ENCODE measurements at places on chromosomes 2 and 18. TPM values are rescaled to one million over a fixed set of nuclear protein-coding genes. Genes with fewer than 3 reads are reported as not detected.

The HDLBP gene
- polyA plus RNA-seq: 390 TPM

The PROM2 gene
- polyA plus RNA-seq: 2.0 TPM

The ID2 gene
- polyA plus RNA-seq: 449 TPM

The AQP12A gene
- 5.0 TPM for polyA plus RNA-seq

GRCh38 chr2:227152093-227152766 lies 11.8 kb downstream of the COL4A4 start:
- no peak for DNase-seq

DNA sequence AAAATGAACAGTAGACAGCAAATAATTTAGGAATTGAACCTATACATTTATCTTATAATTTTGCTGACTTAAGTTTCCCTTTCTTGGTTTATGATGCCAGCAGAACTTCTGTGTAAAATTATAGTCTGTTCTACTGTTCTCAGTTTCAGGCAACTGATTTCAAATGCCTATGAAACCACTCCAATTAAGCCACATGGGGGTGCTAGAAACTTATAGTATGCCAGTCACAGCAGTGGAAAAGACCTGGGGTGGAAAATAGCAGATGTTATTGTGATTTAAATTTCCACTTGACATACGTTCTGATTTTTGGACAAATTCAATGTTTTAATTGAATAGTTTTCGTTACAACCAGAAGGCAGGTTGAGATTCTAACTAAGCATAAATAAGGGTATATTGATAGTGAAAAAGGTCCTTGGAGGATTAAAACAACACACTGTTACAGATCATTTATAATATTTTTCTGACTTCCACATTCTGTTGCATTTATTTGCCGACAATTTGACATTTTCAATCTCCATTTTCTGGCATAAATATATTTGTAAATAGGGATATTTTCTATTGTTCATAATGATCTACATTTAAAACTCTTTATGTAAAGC lies 61.4 kb downstream of the CPS1 start:
- DNase-seq: peak; percentile 22

DNA sequence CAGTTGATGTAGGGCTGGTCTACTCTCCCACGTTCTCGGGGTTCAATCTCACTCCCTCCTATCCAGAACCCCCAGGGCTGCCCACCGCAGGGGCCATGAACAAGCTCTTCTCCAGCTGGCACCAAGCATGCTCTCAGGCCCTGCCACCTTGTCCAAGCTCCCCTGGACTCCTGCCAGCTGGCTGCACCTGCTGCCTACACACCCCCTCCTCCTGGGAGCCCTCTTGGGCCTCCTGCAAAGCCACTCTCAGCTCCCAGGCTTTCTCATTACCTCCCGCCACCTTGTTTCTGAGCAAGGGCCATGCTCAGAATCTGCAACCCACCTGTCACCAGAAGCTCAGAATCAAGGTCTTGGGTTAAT lies 56.0 kb downstream of the HDAC4 start:
- no peak for DNase-seq

- DNase-seq: no peak
Observed at GRCh38 chr2:198957181-198957580, 500.6 kb downstream of the SATB2 start.

GRCh38 chr18:77374446-77374805 lies 124.8 kb downstream of the GALR1 start:
- no peak for DNase-seq

DNA sequence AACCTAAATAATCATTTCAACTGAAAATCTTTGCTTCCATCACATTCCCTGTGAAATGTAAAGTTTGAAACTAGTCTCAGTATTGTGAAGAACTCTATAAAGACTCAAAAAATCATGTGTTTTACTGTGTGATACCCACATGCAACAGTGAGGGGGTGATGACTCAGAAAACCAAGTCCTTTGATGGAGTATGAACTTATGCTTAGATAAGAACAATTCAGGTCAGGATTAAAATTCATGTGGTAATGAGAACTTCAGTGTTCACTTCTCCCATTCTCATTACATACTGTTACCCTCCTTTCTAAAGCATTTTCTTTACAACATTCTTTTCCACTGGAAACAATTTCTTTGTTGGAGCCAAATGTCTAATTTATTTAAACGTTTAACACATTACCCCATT lies 360.2 kb downstream of the FSIP2 start:
- DNase-seq: no peak

- no peak for DNase-seq
Observed at GRCh38 chr18:28834889-28835288, 658.0 kb upstream of the CDH2 start.

DNA sequence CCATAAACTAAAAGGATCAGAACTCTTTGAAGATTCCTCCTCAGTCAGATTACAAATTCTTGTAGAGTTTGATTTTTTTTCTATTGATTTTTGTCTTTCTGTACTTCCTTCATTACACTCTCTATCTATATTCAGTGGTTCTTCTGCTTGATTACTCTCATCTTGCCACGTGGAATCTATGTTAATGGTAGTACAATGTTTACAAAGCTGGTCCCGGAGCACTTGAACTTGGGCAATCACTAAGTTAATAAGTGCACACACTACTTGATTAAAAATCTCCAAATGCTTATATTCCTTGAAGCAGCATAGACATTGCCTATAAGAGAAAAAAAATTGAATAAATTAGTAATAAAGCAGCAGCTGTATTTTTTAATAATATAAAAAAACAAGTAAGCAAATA lies 65.1 kb downstream of the USP34 start:
- DNase-seq: peak; percentile 19

- no peak for DNase-seq
Observed at GRCh38 chr18:8816220-8816619, 110.9 kb downstream of the MTCL1 start.

Data from large intestine (tissue), 12 donors.